Left kidney (tissue), 8 donors: ENCODE measurements at places on chromosomes 5 and 9. TPM values are rescaled to one million over a fixed set of nuclear protein-coding genes. Genes with fewer than 3 reads are reported as not detected.

ADGRD2 gene
- 0.10 TPM for polyA plus RNA-seq

HRCT1 gene
- 0.30 TPM for polyA plus RNA-seq

TNFSF15 gene
- 7.5 TPM for polyA plus RNA-seq

DRD1 gene
- not detected for polyA plus RNA-seq

HRH2 gene
- 2.6 TPM for polyA plus RNA-seq

COX7C gene
- polyA plus RNA-seq, result 912 TPM

STPG3 gene
- polyA plus RNA-seq, result 1.5 TPM

PCDHB10 gene
- 7.2 TPM for polyA plus RNA-seq

TAF11L9 gene
- polyA plus RNA-seq, result not detected

XRCC4 gene
- polyA plus RNA-seq, result 14.2 TPM

PRUNE2 gene
- 16.4 TPM for polyA plus RNA-seq

IRX4 gene
- polyA plus RNA-seq, result 0.48 TPM

FYB1 gene
- polyA plus RNA-seq, result 4.7 TPM

SLC36A2 gene
- 21.0 TPM for polyA plus RNA-seq

ECM2 gene
- 14.9 TPM for polyA plus RNA-seq

TXNDC8 gene
- not detected for polyA plus RNA-seq

MAP1B gene
- polyA plus RNA-seq, result 15.8 TPM

PCDHGB3 gene
- polyA plus RNA-seq, result 2.8 TPM

NIPSNAP3A gene
- 51.7 TPM for polyA plus RNA-seq

C7 gene
- polyA plus RNA-seq, result 148 TPM

PCDHB7 gene
- polyA plus RNA-seq, result 4.5 TPM

TMC1 gene
- polyA plus RNA-seq, result 1.3 TPM

FGD3 gene
- polyA plus RNA-seq, result 6.5 TPM

TMEM171 gene
- 5.2 TPM for polyA plus RNA-seq

ZCCHC9 gene
- polyA plus RNA-seq, result 46.7 TPM

CFAP157 gene
- polyA plus RNA-seq, result 4.3 TPM

STK10 gene
- polyA plus RNA-seq, result 16.5 TPM

SOX30 gene
- 0.50 TPM for polyA plus RNA-seq

DNLZ gene
- polyA plus RNA-seq, result 4.3 TPM

LHFPL2 gene
- polyA plus RNA-seq, result 56.2 TPM

FBLL1 gene
- 0.48 TPM for polyA plus RNA-seq

HEMGN gene
- polyA plus RNA-seq, result 1.5 TPM

FCN2 gene
- polyA plus RNA-seq, result 0.48 TPM

MED7 gene
- polyA plus RNA-seq, result 24.3 TPM

SPATA31E1 gene
- polyA plus RNA-seq, result not detected

ZBTB26 gene
- polyA plus RNA-seq, result 24.5 TPM

C9orf50 gene
- 0.30 TPM for polyA plus RNA-seq

UGT3A1 gene
- polyA plus RNA-seq, result 163 TPM

SLCO6A1 gene
- polyA plus RNA-seq, result not detected

ACTBL2 gene
- polyA plus RNA-seq, result not detected

EFNA5 gene
- polyA plus RNA-seq, result 29.1 TPM

SLC6A19 gene
- polyA plus RNA-seq, result 67.4 TPM

TMEM38B gene
- 41.7 TPM for polyA plus RNA-seq
